ENCODE measurements at places on chromosomes 4 and X.

GRCh38 chr4:3340700-3341083 is 47.9 kb downstream of the RGS12 start:
- no peak for DNase-seq

- no peak for DNase-seq
These were observed 367.8 kb downstream of the GASK1B start for GRCh38 chr4:157804986-157805385.

DNA sequence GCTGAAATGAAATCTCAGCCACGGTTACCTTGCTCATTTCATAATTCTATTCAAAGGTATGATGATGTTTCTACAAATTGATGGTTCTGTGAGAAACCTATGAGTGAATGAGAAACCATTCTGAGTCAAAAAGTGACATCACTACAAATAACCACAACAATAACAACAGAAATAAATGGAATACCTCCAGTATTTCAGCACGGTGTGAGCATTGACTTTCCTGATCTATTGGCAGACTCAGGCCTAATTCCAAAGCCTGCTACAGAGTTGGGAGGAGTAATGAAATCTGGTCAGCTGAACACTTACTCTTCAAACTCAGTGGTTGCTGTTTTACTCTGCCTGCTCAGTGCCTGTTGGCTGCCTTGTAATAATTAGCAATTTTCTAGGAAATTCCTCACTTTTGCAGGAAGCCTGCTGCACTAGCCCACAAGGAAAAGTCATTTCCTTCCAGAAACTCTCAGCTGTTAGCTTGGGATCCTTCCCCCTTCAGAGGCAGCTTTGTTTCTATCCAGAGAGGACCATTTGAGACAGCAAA is 18.8 kb upstream of the SYNPO2 start:
- DNase-seq, result no peak

DNA sequence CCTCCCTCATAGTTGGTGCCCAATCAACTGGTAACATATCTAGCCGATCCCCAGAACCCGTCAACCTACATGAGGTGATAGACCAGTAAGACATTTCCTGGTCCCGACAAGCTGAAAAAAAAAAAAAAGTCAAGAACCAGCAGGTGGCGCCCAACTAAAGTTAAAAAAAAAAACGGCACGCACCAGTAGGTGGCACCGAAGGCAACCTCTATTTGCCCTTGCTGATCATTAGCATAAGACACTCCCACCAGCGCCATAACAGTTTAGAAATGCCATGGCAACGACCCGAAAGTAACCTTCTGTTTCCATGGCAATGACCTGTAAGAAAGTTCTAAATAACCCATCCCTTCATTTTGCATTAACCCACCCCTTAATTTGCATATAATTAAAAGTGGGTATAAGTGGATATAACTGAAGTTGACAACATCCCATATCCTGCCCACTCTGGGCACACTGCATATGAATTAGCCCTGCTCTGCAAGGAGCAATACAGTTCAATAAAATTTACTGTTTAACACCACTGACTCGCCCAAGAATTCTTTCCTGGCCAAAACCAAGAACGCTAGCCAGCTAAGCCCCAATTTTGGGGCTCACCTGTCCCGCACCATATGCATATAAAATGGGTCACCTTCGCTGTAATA is 83.9 kb upstream of the SPANXB1 start:
- DNase-seq, result no peak

- DNase-seq, result no peak
These were observed 50.3 kb downstream of the FTHL17 start for GRCh38 chrX:31021537-31021936.

GRCh38 chr4:173056710-173057109 is 111.9 kb upstream of the GALNT7 start:
- DNase-seq, result no peak

Data from activated gamma-delta T cell treated with anti-CD3 and anti-CD28 coated beads, Interleukin-2, amount 50 U/mL, for 16 hours (primary cell).